ENCODE measurements at places on chromosomes 6 and 20.

- DNase-seq: peak; percentile 62
Measured at GRCh38 chr6:1436334-1437306, 47.2 kb downstream of the FOXF2 start.

DNA sequence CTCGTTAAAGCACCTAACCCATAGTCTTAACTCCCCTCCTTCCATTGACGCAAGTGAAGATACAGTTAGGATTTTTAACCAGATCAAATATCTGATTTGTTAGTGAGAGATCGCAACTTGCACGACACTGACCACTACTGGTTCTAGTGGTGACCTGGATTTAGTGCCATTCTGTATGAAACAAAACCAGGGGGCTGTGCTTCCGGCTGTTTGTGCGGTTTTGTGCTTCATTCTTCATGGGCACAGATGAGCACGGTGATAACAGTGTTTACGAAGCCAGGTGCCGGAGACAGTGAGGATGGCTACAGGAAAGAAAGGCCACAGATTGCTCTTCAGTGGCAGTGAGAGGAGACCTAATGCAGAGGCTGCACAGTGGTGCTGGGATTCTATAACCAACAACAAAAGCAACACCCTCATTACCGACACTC is 75.5 kb downstream of the NOL4L start:
- DNase-seq: peak; percentile 67

DNA sequence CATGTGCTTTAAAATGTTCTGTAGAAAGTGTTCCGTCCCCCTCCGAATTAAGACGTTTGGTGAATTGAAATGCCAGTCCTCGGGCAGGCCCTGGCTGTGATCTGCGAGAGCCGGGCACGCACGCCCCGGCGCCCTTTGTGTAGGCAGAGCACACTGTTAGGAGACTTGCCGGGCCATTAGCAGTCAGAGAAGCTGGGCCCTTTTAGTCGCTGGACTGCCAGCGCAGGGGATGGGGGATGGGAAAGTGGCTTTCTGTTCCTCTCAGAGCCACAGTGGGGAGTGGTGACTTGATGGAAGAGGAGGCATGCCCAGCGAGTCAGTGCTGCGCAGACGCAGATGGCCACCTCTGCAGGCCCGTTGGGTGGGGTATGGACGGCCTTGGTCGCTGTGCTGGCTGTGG is 2.2 kb downstream of the PPP1R3G start:
- DNase-seq: no peak

DNA sequence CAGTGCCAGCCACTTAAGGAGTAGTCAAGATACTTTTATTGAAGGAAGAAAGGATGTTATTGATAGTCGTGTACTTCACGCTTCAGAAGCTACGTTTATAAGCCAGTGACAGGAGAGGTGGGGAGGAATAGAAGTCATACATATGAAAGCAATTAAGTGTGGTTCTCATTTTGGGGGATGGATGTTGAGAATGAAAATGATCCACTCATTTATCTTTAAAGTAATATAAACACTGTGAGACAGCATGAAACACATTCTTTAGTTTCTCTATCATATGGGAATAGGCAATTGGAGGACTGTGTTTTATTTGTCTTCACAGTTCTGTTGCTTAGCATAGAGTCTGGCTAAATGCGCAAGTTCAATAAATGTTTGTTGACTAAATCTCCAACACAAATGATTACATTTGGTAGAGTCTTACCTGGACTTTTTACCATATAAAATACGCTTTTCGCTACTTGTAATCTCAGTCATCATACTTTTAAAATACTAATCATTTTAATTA is 35.2 kb downstream of the AK9 start:
- DNase-seq: no peak

GRCh38 chr6:41071501-41071922 is 644 bp downstream of the OARD1 start:
- no peak for DNase-seq

GRCh38 chr6:149934249-149935156 is 7.3 kb upstream of the ULBP2 start:
- DNase-seq: peak; percentile 78

- DNase-seq: no peak
Measured at GRCh38 chr6:90214461-90214860, 82.2 kb downstream of the BACH2 start.

DNA sequence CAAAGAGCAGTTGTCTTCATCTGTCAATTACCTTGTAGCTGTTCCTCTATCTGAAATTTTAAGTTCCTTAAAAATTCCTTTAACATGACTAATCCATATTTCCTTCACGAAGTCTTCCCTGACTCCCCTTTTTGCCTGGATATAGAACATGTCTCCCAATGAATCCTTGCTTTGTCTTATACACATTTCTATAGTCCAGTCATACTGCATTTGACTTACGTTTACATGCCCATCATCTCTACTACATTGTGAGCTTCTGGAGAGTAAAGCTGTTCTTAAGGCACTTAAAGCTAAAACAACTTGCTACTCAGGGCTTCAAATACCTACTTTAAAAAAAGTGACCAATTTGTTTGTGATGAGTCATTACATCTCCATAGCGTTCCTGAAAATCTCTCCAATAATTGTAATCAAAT is 4.9 kb downstream of the REV3L start:
- no peak for DNase-seq

DNA sequence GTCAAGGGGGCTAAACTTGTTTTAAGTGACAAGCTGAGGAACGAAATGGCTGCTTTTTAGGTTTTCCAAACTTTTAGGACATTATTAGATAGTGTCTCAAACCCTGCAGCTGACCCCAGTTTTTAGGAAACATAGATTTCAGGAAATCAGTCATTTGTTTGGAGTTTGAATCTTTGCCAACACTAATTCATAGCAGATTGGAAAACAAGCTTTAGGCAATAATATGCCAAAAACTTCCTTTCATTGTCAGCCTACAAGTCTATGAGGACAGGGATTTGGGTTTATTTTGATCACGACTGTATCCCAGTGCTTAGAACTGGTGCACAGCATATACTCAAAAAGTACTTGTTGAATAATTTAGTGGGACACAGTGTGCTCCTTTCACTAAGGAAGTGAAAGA is 123.2 kb downstream of the TINAG start:
- DNase-seq: no peak

DNA sequence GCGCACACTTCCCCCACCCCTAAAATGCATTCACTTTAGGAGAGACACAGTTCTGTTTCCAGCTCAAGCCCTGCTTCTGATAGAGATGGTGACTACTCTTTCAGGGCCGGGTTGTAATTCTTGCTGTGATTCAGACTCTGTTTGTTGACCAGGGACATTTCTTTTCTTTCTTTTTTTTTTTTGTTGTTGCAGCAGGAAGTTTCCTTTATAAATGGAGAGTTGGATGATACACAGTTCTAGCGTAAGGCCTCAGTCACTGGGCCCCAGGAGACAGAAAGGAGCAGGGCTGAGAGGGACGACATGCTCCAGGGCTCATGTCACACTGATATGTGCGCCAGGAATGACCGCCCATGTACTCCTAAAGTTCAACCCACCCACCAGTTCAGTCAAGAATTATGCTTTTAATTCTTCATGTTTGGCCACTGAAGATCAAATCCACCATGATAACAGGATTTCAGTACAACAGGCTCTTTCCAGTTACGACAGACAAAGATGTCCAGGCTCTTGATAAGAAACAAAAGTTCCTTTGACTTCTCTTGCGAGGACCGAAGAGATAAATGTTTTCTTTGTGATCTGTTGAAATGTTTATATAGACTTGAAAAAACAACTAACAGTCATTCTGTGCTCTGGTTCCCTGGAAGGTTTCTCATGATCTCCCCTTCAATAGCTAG is 142.5 kb downstream of the CD164 start:
- no peak for DNase-seq

DNA sequence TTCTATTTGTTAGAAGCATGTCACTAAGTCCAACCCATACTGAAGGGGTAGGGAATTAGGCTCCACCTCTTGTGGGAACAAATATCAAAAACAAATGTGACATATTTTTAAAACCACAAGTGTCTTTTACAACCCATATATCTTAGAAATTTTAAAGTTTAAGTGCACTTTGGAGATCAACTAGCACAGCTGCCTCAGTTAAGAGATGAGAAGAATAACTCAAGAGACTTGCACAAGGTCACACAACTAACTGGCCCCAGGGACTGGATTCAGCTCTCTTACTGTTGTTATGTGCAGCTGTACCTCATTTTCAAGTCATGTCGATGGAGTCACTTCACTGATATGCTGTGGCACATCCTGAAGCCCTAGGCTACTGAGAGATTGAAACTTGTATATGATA is 102.9 kb upstream of the BMP2 start:
- no peak for DNase-seq

GRCh38 chr6:12522347-12522746 is 194.2 kb upstream of the PHACTR1 start:
- no peak for DNase-seq

DNA sequence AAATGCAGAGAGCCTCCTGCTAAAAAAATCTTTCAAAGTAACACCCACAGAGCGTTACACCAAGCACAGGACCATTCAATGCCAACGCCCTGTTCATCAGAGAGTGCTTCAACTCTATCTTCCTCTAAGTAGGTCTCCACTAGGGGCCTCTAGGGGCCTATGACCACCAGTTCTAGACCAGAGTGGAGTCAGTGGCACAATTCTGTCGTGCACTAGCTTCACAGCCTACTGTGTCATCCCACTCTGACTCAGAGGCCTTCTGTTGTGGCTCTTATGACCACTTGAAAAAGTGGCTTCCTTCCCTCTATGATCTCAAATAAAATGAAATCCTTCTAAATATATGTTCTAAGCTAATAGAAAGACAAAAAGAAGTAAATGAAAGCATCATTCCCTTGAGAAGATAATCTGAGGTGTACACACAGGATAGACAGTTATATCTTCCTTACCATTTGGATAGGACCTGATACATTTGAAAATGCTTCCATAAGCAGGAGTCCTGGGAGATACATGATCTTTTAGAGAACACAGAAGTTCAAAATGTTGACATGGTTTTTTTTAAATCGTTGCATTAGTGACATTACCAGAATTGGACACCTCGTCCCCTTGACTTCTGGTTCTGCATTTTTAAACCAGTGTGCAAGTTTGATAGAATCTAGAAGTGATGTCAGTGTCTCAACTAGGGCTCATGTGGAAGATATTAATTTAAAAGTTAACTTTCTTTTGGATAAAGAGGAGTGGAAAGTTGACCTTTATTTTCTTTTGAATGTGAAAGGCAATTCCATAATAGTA is 151.9 kb downstream of the SH3BGRL2 start:
- no peak for DNase-seq

- no peak for DNase-seq
Measured at GRCh38 chr6:149847939-149848267, 16.3 kb downstream of the LRP11 start.

DNA sequence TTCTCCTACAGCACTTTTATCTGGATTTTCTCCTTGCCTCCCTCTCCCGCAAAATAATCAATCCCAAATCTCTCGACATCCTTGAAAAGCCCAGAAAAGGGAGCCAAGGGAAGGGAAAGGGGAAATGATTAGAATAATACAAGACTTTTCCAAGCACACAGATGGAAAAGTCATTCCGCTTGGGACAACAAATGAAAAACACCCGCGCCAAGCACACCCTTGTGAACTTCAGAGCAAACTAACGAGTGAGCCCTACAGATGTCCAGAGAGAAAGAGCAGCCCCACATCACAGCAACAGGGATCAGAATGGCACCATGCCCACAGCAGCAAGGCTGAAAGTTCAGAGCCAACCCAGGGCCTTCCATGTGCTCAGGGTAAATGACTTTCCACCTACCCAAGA is 49.6 kb downstream of the NINL start:
- no peak for DNase-seq

- DNase-seq: no peak
Measured at GRCh38 chr6:151514000-151514730, 20.3 kb downstream of the CCDC170 start.

- DNase-seq: no peak
Measured at GRCh38 chr6:166394036-166394892, 11.5 kb upstream of the MPC1 start.

DNA sequence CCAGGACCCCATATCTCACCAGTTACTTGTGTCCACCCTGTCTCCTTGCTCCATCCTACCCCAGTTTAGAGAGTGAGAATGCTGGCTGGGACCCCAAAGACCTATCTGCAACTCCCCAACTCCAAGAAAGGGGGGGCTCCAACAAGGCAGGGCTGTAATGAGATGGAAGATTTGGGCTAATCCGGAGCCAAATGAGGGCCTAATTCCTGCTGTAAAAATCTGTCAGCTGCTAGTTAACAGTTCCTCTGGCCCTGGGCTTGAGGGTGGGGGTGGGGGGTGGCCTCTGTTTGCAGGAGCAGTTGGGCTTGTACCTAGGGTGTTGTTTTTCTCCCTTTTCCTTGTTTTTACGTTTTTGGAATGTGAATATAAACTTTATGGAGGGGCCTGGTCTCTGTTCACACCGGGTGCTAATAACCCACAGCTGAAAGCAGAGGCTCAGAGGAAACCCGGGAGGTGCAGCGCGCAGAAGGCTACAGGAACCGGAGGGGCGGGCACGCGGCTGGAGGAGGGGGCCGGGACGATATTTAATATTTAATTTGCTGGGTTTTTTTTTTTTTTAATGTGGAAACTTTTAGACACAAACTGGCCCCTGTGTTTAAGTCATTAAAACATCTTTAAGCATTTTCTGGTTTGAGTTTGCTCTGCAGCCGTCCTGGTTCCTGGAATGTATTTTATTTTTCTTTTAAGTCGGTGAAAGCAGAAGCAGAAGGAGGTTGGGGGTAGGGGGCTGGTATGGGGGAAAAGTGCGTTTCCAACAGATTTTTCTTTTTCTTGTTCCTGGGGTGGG is 70.7 kb downstream of the NCR2 start:
- DNase-seq: no peak

DNA sequence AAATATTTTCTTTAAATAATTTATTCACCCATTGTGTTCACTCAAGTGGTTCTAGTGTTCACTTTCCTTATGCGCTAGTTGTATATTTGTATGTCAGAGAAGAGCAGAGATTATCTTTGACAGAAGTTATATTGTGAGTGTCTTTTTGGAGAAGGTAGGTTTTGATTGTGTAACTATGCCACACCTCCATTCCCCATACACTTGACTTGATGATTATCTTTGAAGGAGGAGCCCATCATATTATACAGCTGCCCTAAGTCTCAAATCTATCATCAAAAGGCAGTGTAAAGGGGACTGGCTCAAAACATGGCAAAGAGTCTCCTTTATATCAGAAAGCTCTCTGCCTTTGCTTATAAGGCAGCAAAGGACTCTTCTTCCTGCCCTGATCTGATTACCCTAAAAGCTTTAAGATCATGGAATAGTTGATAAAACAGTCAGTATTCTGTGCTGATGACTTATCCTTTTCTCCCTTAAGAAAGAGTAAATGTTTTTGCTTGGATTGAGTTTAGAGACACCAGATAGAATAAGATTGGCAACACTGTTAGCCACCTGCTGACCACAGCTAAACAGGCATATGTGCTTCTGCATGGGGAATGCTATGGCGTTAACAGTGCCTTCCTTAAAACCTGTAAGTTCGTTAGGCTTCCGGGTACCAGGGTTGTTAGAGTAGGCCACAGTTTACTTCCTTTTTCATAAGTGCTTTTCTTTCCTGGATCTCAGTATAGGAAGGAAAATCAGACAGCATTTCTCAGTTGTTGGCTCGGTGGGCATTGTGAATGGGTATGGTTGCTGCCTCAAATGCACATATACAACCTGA is 22.6 kb downstream of the TOP1 start:
- no peak for DNase-seq

GRCh38 chr6:158818581-158819212 is 471 bp downstream of the EZR start:
- peak; percentile 72 for DNase-seq
